ENCODE measurements at places on chromosomes 2 and 18.

- DNase-seq, result no peak
Measured at GRCh38 chr2:118981632-118982031, 39.6 kb downstream of the MARCO start.

- no peak for DNase-seq
Measured at GRCh38 chr2:186653511-186653910, 40.3 kb upstream of the FAM171B start.

- DNase-seq, result no peak
Measured at GRCh38 chr2:241999184-241999583, 129.7 kb downstream of the RTP5 start.

DNA sequence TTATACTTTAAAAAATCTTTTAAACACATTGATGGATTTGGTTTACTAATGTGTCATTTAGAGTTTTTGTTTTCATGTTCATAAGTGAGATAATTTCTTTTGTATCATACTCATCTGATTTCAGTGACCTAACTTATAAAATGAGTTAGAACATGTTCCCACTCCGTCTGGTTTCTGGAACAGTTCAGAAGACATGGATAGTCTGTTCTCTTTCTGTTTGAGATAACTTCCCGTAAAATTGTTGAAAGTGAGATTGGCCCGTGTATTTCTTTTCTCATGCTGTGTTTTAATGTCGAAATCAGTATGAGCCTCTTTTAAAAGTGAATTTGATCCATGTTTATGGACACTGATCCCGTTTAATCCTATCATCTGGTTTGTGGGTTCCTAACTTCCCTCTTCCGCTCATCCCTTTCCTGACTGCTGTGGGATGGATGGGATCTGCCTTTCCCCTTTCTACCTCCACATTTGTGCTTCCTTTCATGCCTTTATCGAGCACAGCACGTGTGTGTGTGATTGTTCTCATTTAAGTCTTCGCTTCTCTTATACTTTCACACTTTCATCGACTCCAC, 78.9 kb downstream of the COPS8 start:
- DNase-seq, result no peak

GRCh38 chr2:143948710-143949109, 571.2 kb downstream of the ZEB2 start:
- no peak for DNase-seq

DNA sequence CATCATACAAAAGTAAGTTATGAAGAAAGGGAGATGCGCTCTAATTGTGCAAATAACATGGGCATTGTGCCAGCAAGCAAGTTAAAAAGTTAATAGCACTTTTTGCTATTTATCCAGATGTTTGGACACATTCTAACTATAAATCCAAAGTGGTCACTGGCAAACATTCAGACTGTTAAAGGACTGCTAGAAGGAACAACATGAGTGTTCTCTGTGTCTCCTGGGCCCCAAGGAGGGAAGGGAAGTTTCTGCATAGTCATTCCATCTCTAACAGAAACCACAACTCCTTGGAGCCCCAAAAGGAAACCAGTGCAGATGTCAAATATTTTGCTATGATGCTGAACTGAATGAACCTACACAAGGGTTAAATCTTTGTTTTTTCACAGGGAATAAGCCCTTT, 213.3 kb upstream of the HNRNPA3 start:
- DNase-seq, result no peak

DNA sequence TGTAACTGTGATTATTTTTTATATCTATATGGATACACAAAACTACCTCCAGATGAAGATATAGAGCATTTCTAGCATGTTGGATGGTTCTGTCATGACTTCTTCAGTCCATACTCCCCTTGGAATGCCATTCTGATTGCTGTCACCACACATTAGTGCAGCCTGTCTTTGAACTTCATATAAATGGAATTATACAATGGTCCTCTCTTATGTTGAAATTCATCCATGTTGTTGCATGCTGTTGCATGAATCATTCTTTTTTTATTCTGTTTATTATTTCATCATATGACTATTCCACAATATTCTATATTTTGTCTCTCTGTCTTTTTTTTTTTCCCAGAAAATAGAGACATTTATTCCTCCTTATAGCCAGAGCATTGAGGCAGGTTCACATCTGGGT, 74.1 kb downstream of the OSBPL6 start:
- DNase-seq, result no peak

DNA sequence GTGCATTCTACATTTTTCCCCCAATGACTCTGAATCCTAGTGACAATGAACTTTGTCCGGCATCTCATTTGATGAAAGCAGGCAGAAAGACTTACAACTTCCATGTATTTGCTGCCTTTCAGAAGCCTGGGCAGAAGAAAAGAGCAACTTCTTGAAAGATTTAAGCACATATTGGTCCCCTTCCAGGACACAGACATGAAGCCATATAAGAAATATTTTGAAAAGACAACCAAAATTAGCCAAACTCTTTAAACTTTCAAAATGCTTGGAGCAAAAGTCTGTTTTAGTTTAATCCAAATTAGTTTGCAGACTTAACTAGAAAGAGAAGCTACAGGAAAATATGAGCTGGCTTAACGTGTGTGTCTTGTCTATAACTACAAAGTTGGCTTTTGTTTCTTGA, 492.5 kb downstream of the NR4A2 start:
- DNase-seq, result no peak
